ENCODE measurements at places on chromosomes 2 and 18.

DNA sequence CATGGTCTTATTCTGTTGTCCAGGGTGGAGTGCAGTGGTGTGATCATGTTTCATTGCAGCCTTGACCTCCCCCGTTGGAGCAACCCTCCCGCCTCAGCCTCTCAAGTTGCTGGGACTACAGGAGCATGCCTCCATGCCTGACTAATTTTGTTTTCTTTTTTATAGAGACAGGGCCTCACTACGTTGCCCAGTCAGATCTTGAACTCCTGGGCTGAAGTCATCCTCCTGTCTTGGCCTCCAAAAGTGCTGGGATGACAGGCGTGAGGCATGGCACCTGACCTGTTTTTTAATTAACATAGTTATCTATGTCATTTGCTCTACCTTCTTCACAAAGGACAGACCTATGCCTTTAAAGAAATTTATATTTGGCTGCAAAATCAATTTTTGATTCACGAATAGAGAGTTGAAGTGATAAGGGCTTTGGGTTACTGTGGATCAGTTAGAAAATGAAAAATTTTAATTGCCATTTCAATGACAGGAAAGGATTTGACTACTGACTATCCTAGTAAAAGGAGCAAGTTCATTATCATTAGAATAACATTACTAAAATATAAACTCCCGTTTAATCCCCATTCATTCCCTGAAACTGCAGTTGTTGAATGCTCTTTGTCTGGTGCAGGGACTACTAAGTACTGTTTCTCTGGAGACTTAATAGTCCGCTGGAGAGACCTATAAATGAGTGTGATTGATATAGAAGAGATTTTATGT, 3.7 kb downstream of the RNF138 start:
- no peak for DNase-seq

DNA sequence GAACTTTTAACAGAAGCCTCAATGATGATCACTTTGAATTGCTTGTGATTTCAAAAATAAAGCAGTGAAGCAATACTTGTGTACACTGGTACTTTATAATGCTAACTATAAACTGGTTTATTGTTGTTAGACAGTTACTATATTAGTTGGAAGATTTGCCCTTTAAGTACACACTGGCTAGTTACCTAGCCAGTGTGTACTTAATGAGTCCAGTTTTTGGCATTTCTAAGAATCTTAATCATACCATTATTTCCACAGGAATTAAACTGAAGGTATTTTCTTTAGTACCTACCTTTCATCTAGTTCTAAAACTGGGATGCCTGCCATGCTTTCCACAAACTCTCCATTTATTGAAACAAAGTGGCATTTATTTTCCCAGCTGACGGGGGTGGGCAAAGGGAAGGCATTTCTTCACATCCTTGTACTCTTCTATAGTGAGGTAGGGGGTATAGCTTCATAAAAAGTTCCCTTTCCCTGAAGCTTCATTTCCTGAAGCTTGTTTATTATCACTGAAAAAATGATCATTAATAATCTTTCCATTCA, 49.9 kb downstream of the UGP2 start:
- no peak for DNase-seq

DNA sequence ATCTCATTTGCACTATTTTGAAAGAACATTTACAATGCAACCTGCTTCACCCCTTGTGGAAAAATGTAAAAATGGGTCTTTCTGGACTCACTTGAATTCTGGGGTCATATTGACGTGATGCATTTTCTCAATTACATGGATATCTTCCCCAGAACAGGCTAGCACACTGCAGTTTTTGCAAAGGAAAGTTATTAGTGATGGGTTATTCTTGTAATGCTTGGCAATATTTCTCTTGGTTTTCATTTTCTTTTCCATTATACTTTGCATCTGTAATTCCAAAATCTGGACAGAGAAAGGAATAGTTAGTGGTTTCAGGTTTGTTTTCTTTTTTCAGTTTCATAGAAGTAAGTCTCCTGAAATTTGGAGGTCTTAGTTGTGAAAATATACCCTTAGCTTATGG, 24.8 kb upstream of the FAP start:
- no peak for DNase-seq

GRCh38 chr2:217915706-217916105, 87.1 kb downstream of the TNS1 start:
- DNase-seq: no peak

GRCh38 chr2:171655586-171655985, 31.7 kb upstream of the DYNC1I2 start:
- no peak for DNase-seq

- DNase-seq: peak; percentile 50
Observed at GRCh38 chr2:11203480-11203879, 48.2 kb downstream of the SLC66A3 start.

- no peak for DNase-seq
Observed at GRCh38 chr2:130391872-130392670, 36.2 kb downstream of the PTPN18 start.

DNA sequence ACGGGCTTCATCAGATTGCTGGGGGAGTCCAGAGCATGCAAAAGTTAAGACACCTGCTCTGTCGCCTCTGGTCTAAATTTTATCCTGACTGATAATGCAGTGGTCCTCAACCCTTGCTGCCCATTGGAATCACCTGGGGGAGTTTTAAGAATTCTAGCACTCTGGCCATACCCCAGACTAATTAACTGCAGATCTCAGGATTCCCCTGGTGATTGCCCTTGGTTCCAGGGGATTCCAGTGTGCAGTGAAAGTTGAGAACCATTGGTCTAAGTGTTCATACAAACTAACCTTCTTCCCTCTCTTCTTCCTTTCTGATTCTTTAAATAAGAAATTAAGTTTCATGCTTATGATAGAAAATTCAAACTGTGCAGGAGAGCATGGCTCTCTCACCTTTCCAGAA, 105.7 kb upstream of the MGAT5 start:
- no peak for DNase-seq

- DNase-seq: no peak
Observed at GRCh38 chr2:37657471-37657870, 14.0 kb downstream of the CDC42EP3 start.

DNA sequence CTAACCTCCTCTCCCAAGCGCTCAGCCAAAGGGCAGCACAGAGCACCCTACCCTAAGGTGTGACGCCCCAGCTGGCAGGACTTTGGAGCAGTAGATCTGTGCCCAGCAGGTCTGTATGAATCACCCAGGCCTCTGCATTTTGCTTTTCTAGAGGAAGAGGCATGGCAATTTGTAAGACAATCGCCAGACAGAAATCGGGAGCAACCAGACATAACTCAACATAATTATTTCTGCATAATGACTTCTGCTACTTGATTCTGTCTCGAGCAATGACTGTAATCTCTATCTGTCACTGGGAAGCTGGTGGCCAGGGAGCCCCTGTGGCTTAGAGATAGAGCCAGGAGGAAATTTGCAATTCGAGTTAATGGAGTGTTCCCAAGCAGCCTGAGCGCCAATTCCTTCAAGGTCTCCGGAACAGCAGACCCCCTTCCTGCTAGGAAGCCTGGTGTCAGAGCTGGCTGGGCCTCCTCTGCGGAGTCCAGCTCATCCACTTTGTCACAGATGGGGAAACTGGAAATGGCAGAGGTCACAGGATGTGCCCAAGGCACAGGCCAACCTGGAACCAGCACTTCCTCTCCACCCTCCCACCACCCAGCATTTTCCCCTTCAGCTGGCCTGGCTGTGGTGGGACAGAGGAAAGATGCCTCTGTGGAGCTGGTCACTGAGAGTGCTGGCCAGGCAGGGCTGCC, 55.0 kb downstream of the ODC1 start:
- no peak for DNase-seq

GRCh38 chr18:44393406-44393805, 287.3 kb upstream of the SETBP1 start:
- no peak for DNase-seq

GRCh38 chr2:150787353-150788093, 300.1 kb upstream of the RND3 start:
- no peak for DNase-seq

DNA sequence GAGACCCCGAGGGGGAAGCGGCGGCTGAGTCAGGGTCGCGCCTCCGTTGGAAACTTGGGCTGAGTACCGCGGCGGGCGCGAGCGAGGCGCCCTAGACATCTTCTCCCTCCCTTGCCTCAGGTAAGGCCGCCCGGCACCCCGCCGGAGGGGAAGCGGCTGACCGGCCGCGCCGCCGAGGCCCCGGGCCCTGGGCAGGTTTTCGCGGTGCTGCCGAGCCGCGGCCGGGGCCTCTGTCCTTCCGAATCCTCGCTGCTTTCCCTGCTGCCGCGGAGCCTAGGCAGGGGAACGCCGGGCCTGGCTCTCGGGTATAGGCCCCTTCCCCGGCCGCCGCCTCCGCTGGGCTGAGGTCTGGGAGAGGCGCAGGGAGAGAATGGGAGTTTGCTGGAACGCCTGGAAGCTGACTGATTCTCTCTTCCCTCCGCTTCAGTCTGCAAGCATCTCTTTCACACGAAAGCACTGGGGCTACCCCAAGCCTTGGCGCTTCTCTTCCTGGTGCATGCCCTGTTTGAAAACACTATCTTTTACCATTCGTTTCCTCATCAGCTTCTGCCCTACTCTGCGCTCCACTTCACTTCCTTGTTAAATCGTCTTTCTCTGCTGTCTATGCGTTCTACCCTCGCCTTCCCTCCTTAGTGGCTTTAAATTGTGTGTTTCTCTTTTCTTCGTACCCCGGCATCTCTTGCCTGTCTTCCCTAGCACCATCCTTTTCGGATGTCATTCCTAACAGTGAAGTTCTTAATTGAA, 652 bp downstream of the PPM1B start:
- peak; percentile 76 for DNase-seq

DNA sequence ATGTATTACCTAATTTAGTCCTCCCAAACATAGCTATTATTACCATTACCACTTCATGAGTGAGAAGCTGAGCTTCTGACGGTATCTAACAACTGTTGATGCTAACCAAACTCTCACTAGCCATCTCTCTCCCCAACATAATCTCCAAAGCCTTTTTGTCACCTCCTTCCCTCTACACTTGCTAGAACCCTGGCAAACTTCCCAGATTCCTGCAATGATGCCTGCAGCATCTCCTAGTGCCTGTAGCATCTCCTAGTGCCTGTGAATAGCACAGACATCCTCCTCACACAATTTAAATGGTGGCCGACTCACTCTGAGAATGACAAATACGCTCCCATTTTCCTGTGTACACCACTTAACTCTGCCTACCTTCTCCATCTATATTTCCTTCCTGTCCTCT, 126.7 kb downstream of the STK39 start:
- no peak for DNase-seq

DNA sequence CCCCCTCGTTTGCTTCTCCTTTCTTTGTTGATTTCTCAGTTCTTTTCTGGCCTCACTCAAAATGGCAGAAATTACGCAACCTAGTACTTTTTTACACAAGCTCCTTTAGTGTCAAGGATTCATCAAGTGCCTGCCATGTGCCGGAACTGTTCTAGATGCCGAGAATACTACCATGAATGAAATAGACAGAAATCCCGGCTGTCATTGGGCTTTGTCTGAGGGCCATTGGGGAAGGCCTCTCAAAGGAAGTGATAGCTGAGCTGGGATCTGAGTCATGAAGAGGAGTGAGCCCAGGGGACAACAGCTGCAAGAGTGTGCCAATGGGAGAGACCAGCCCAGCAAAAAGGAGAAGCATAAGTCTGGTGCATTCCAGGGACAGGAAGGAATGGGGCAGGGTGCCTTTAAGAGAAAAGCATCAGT, 34.3 kb upstream of the PPP1CB start:
- no peak for DNase-seq

DNA sequence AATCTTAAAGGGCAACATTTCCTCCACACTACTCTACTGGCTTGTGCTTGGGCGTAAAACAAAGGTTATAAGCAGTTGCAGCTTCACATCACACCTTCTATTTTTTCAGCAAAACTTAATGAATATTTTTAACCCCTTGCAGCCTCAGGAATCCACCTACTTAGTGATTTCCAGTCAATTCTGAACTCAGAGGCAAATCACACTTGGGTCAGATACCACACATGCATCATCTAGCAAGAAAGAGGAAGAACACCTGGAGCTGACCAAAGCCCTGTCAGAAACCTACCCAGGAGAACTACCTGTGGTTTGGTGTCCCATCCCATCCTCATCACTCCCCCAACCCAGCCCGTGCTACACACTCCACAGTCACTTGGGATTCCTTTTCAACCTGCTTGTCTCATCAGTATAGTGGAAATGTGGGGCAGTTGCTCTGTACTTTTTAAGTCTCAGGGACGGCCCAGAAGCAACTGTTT, 25.5 kb downstream of the PIAS2 start:
- DNase-seq: no peak

DNA sequence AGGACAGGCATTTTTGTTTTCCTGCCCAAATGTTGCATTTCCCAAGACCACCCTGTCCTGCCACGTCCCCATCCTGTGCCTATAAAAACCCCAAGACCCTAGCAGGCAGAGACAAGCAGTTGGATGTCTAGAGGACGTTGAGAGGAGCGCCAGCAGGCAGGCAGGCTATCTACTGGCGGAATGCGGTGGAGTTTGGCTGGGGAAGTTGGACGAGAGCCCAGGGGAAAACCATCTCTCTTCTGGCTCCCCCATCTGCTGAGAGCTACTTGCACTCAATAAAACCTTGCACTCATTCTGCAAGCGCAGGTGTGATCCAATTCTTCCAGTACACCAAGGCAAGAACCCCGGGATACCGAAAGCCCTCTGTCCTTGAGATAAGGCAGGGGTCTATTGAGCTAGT, 72.5 kb downstream of the ARL6IP6 start:
- no peak for DNase-seq

- DNase-seq: no peak
Observed at GRCh38 chr2:222159221-222159620, 139.6 kb downstream of the PAX3 start.

GRCh38 chr2:207332480-207333212, 166.9 kb upstream of the KLF7 start:
- no peak for DNase-seq

GRCh38 chr2:11388262-11389051, 44.0 kb upstream of the ROCK2 start:
- DNase-seq: no peak

GRCh38 chr2:100380681-100381080, 36.8 kb downstream of the CHST10 start:
- no peak for DNase-seq

DNA sequence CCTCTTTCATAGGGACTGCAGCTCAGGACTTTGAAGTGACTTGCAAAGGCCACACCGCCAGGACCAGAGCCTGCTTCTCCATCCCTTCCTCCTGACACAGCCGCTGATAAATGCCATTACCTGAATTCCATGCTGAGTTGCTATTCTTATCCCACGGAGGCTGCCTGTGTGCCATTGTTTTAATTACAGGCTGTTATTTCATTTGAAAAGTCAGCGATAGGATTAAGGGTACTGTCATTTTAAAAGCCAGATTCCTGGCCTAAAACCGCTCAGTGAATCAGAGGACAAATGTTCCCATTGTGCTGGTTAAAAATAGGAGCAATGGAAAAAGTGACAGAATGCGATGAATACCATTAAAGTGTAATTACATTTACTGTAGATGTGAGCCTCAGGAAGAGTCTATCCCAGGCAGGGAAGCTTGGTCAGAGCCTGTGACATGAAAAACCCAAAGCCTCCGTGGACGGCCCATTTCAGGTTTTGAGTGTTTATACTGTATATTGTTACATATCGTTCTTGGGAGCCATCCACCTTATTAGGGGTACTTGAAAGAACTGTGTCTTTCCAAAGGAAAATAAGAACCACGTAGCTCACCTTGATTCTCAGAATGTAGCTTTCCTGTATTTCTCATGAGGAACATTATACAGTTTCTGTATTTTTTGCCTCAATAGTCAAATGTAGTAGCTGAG, 41.3 kb downstream of the PDCL3 start:
- no peak for DNase-seq

GRCh38 chr2:113985554-113986397, 95.9 kb downstream of the ACTR3 start:
- no peak for DNase-seq

GRCh38 chr2:177952151-177952550, 120.4 kb downstream of the PDE11A start:
- no peak for DNase-seq

Data from hematopoietic multipotent progenitor cell (in vitro differentiated cells).